ENCODE measurements at places on chromosomes 4 and X.

DNA sequence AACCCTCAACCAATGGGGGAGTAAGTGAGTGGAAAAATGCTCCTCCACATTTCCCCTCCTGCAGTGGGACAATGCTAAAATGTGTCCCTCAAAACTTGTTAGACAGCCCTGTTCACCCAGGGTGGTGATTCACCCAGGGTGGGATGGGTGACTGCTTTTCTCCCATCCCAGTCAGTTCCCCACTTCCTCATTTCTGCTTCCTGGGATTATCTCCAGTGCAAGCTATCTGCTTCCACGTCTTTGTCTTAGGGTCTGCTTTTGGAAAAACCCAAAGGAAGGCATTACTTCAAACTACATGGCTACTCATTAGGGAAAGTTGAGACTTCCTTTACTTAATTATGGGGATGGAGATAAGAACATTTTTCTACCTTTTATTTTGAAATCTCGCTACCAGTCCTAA is 45.5 kb downstream of the ETNPPL start:
- no peak for DNase-seq

GRCh38 chrX:134803551-134804183 is 145.4 kb upstream of the PLAC1 start:
- no peak for DNase-seq

DNA sequence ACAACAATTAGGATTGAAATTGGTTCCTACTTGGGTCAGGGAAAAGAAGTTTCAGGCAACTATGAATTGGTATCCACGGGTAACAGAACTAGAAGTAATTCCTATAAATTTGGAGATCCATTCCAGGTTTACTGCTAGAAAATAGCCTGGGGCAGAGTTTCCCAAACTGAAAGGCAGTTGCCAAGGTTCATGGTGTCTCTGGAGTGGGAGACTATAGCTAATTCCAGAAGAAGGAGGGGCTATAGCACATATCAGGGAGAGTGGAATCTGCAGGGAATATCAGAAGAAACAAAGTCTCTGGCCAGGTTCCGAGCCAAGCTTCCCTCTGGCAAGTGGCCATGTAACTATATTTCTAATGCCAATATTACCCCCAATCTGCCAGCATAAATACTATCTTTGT is 166.3 kb downstream of the GALNTL6 start:
- DNase-seq, result no peak

DNA sequence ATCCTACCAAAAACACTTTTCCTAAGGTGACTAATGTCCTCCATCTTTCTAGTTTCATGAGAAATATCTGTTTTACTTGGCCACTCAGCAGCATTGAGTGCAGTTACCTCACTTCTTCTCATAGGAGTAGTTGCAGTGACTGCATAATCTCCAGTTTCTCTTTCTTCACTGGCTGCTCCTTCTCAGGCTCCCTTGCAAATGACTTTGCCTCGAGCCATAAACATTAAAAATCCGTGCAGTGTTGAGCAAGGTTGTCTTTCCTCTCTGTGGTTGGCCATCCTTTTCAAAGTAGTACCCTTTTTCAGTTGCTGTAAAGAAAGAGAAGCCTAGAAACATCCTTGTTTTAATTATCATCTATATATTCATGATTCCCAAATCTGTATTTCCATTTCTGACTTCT is 10.2 kb upstream of the PRKG2 start:
- DNase-seq, result no peak

DNA sequence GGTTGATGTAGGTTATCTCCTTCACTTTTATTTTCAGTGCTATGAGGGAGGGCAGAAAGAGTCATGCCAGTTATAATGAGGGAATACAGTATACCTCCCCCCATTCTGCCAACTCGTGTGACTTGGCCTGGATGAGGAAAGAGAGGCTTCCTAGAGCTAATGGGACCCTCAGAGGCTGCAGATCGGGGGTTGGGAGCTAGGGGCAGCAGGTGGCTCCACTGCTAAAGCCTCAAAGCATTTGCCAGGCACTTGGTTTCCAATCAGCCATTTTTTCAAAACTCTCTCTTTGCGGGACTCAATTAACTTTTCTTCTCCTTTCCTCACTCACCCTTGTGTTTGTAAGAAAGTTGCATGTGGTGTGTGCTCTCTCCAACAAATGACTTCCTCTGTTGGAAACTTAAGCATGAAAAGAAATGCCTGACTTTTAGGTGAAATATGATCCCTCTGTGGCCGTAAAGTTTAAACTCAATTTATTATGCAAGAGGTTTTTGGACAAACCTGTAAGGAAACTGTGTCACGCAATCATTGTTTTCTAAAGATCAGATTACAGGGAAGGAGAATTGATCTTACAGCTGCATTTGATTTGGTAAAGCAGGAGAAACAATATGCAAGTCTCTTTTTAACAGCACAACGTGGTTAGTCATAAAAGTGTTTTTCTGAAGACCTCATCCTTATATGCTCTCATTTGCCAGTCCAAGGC is 7.0 kb downstream of the SFRP2 start:
- DNase-seq, result no peak

GRCh38 chr4:151417164-151417571 is 8.2 kb downstream of the FHIP1A start:
- no peak for DNase-seq

DNA sequence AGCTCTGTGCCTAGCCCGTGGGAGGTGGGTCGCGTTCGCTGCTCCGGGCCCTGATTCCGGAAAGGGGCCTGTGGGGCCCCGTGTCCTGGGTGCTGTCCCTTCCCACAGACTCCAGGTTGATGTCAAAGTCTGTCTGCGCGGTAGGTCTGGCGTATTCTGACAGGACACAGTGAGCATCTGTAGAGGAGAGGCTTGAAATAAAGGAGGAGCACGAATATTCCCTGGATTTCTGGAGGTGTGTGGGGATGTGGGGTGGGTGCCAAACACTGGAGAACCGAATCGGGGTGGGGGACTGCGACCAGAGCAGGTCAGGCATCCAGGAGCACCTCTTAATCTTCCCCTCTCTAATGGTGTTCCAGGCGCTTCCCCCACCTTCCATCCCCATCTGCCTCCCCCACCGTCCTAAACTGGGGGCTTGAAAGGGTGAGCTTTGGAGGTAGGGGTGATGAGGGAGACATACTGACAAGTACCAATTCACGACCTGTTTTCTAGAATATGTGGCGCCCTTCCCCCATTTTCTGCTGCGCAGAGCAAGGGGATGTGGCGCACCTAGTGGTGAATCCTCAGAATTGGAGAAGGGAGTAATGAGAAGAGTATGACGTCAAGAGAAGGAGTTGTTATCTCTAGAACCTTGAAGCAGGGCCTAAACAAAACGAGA is 877 bp downstream of the GPRASP1 start:
- DNase-seq, result peak; percentile 18

DNA sequence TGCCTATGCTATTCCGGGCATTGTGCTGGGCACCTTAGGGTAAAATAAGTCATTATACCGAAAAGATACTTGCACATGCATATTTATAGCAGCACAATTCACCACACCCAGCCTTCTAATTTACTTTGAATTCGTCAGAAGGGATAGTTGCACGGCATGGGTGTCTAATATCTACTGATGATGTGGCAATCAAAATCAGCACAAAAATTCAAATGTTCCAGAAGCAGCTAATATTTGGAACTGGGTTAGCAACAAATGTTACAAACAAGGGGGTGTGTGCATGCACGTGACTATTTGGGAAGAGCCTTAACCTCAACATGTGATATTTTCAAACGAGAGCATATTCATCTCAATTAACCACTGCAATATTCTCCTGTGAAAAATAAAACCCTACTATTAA is 79.7 kb upstream of the PRSS48 start:
- no peak for DNase-seq

DNA sequence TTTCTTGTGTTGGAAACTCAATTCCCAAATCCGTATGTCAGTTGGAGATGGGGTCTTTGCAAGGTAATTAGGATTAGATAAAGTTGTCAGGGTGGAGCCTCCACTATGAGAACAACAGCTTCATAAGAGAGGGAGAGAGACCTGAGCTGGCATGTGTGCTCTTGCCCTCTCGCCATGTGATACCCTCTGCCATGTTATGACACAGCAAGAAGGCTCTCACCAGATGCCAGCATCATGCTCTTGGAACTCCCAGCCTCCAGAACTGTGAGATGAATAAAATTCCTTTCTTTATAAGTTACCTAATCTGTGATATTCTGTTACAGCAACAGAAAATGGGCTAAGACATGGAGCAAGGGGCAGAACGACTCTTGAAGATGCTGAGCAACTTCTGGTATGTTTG is 201.9 kb upstream of the BOD1L1 start:
- no peak for DNase-seq

DNA sequence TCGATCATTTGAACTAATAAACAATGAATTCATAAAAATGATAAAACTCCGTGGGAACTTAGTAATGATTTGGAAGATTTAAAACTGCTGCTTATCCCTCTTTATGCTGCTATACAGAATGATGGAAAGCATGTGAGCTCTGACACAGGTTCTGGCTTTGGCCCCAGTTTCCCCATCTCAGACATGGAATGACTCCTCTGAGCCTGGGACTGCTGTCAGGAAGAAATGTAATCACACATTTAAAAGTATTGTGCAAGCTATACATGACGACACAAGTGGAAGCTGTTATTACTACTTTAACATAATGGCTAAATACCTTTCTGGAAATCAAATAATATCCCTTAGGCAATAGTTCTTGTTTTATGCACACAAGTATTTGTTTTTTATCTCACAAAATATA is 161.7 kb downstream of the DCHS2 start:
- DNase-seq, result no peak

DNA sequence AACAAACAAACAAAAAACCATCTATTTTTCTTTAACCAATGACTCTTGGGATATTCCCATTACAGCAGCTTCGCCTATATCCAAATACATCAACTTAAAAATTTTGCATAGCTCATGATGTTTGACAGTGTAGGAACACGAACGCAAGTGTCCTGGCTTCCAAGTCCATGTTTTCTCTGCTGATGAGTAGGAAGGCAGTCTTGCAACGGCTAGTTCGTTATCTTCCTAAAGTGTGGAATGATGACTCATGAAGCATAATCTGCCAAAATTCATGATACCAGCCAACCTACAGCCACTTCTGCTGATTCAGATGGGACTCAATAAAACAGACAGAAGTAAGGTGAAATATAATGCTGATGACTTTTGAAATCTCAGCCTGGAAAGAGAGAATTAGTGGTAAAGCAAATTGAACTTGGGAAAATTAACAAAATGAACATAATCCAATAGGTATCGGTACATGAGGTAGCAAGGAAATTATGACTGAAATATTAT is 6.4 kb upstream of the SEPTIN11 start:
- DNase-seq, result no peak

DNA sequence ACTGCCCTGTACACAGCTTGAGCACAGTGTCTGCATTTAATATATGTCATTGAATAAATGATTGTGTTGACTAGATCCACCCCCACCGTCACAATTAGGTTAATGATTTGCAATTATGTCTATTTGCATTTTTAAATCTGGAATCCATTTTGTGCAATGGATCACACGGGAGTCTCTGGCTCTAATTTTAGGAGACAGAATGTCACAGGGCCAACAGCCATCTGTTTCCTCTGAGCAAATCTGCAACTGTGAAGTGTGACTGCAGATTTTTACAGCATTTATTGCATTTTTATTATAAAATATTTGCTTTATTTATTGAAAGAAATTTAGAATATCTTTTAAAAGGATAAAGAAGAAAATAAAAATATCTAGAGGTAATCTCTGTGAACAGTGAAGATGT is 316.8 kb downstream of the HS3ST1 start:
- DNase-seq, result no peak

DNA sequence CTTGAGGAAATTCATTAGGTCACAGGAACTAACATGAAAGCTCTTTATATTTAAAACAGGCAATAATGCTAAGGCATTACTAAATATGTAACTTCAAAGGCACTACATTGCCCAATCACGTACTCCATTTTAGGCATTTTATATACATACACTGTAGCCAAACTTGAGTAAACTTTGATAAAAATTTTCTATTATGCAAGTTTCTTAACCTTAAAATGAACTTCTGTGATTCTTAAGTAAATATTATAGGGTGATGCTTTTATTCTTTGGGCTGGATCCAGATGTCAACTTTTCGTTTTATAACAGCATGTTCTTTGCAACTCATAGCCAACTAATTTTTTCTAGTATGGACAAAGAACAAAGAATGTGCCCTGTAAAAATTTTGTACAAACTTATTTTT is 28.3 kb upstream of the MAP9 start:
- DNase-seq, result no peak

GRCh38 chrX:49001521-49002090 is 458 bp downstream of the GRIPAP1 start:
- DNase-seq, result no peak

- DNase-seq, result no peak
Observed at GRCh38 chr4:108589961-108590360, 30.4 kb upstream of the RPL34 start.

- DNase-seq, result no peak
Observed at GRCh38 chrX:96703816-96704215, 19.2 kb downstream of the DIAPH2 start.

DNA sequence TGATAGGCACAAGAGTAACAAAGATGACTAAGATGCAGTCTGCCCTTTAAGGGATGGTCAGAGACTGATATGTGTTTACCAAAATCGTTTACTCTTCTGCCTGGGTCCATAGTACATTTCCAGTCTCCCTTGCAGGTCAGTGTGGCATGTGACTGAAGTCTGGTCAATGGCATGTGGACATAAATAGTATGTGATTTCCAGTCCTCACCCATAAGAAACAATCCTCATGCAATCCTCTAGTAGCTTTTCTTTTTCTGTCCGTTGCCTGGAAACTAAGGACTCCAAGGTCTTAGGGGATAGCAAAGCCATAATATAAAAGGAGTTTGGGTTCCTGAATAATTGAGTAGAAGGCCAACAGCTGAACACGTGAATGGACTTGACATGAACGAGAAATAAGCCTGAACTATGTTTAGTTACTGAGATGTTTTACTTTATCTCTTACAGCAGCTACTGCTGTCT is 1.1 kb downstream of the SLC9B2 start:
- no peak for DNase-seq

GRCh38 chrX:8738588-8739189 is 6.8 kb upstream of the ANOS1 start:
- DNase-seq, result peak; percentile 17

GRCh38 chr4:186169945-186170802 is 21.2 kb upstream of the CYP4V2 start:
- DNase-seq, result no peak

GRCh38 chr4:121119715-121120114 is 44.4 kb downstream of the TNIP3 start:
- no peak for DNase-seq

DNA sequence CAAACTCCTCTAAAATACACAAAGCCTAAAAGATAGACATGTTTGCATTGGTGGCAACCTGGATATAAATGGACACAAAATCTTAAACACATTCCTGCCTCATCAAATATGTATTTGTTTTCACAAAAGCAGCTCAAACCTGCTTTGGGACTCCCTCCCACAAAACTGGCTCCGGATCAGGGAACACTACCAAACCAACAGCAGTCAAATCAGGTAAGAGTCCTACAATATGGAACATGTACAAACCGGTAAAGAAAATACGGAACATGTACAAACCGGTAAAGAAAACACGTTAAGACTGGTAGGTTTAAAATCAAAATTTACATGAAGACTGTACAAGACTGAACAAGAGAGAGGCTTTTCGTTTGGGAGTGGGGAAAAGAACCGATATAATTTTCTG is 4.3 kb downstream of the AMTN start:
- no peak for DNase-seq
